Stimulated activated CD8-positive, alpha-beta memory T cell treated with anti-CD3 and anti-CD28 coated beads, Interleukin-4, amount 100 ng/mL, for 1 hour (primary cell): ENCODE measurements at places on chromosomes 7 and 10.

- no peak for DNase-seq
Observed at GRCh38 chr7:158834878-158835784, 5.8 kb upstream of the ESYT2 start.

- no peak for DNase-seq
Observed at GRCh38 chr7:30994206-30995100, 30.7 kb downstream of the GHRHR start.

DNA sequence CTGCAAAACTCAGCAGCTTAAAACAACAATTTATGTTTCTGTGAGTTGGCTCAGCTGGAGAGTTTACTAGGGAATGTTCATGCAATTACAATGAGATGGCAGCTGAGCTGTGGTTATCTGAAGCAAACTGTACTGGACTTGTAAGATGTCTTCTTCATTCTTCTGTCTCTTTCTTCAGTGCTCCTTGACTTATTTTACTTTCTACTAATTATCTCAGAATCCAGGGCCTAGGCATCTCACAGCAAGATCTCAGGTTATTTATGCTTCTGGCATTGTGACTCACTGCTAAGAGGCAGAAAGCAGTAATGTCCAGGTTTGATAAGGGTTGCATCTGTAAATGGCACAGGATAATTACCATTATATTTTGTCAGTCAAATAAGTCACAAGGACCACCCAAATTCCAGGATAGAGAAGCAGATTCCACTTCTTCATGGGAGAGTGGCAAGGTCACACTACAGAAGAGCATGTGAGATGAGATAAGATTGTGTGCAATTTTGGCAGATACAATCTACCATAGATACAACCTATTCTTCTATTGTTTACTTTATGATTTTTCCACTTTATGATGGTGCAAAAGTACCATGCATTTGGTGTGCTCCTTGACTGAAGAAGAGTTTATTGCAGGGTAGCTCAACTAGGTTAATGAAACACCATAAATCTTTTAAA is 16.8 kb downstream of the VIM start:
- no peak for DNase-seq

GRCh38 chr7:50826371-50827172 is 43.9 kb upstream of the GRB10 start:
- no peak for DNase-seq

DNA sequence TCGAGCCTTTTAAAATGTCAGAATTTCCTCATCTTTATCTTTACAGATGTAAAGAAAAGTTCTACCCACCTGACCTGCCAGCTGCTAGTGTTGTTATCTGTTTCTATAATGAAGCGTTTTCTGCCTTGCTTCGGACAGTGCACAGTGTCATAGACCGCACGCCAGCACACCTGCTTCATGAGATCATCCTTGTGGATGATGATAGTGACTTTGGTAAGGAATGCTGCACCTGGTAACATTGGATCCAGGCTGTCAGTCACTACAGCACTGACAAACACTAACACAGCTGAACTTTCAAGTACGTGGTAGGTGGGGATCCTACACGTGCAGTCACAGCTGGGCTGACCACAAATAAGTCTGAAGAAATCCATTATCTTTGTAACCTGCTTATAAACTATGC is 77.6 kb downstream of the GALNT11 start:
- DNase-seq: no peak

- DNase-seq: no peak
Observed at GRCh38 chr10:21807180-21807579, 196.3 kb downstream of the DNAJC1 start.

GRCh38 chr10:69718951-69719350 is 82.8 kb upstream of the COL13A1 start:
- no peak for DNase-seq

- DNase-seq: no peak
Observed at GRCh38 chr7:128962899-128963298, 25.2 kb downstream of the IRF5 start.

DNA sequence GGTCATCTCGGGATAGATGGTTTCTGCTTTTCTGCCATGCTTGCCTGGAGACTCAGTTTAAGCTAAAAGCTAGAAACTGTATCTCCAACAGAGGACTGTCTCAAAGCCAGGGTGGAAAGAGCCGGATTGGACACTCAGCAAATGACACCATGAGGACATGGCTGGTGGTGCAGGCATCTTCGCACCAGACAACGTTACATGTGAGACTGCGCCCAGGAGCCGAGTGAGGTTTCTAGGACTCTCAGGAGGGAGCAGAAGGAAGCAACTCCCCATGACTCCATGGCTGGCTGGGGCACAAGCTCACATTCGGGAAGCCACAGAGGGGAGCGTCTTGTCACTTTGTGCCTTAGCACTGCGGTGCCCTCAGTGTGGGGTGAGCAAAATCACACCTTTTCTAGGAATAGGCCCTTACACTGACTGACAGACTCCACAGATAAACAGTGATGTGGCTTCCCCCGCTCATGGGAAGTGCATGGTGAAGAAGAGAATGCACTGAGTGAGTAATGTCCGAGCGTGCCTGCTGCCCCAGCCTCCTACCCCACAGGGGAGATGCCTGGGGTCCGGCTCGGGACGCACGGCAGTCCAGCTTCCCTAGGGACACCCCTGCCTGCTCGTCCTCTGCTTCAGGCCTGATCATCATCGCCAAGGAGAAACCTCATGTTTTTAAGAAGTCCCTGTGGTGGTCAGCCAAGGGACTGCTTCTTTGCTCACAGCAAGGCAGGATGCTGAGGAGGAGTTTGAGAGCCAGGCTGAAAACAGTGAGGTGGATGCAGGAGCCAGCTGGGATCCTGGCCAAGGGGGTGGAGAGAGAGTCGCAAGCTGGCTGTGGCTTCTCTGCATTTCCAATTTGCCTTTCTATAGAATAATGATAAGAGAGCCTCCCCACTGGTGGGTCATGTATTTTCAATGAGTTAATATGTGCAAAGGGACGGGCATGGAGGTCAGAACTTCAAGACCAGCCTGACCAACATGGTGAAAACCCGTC is 52.2 kb upstream of the FXYD4 start:
- no peak for DNase-seq

DNA sequence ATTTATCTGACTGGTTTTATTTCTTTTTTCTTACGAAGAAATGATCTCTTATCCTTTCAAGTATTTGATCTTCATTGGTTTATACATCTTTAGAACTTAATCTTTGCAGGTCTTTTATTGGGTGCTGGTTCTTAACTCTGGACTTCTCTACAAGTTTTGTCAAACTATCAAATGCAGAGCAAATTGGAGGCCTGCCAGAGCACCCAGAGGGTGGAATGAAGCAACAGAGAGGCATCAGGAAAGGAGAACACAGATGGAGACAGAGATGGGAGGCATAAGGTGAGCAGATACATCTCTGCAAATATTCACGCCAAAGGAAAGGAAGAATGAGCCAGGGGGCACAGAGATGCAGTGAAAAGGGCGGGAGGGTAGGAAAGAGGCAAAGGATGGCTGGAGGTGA is 130.3 kb downstream of the PKD1L1 start:
- DNase-seq: no peak

DNA sequence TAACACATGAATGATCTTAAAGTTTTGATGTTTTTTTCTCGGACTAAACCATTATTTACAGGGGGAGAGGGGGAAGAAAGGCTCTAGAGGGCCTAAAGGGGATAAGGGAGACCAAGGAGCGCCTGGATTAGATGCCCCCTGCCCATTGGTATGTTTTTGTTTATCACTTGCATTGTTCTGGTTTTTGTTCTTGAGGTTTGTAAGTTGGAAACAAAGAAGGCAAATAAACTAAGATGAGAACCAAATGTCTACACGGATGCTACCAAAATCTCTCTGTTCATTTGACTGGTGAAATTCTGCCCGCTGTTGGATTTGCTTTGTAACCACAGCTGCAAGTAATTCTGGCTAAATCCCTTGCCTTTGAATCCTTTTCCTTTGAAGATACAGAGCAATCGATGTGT is 99.8 kb upstream of the MACROH2A2 start:
- no peak for DNase-seq

- DNase-seq: no peak
Observed at GRCh38 chr7:111958896-111959295, 247.3 kb downstream of the DOCK4 start.

- no peak for DNase-seq
Observed at GRCh38 chr7:47293884-47294555, 287.9 kb downstream of the TNS3 start.

GRCh38 chr7:139071680-139072079 is 35.8 kb upstream of the ZC3HAV1L start:
- DNase-seq: no peak

DNA sequence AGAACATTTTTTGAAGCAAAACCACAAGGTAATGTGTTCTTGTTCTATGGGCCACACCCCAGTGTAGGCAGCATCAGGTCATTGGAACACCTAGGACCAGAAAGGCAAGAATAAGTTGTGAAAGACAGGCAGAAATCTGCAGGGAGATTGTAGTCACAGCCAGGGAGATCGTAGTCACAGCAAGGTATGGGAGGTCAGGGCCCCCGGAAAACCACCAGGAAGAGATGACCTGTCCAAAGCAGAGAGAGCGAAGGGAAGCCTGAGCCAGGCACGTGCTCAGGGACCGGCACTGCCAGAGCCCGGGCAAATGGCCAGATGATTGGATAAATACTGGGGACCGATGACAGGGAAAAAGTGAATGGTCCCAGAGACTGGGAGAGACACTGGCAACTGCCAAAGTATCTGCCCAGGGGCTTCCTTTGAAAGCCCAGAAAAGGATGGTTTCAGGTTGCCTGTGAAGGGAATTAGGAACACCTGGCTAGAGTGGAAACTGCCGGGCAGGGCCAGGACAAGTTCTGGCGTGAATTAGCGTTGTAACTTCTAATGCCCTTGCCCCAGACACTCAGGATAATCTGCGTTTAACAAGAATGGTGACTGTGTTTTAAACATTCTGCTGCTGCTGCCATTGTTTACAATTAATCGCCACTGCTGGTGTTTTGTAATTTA is 3.9 kb upstream of the NOBOX start:
- no peak for DNase-seq

GRCh38 chr7:80039251-80039884 is 95.3 kb upstream of the GNAI1 start:
- DNase-seq: no peak

DNA sequence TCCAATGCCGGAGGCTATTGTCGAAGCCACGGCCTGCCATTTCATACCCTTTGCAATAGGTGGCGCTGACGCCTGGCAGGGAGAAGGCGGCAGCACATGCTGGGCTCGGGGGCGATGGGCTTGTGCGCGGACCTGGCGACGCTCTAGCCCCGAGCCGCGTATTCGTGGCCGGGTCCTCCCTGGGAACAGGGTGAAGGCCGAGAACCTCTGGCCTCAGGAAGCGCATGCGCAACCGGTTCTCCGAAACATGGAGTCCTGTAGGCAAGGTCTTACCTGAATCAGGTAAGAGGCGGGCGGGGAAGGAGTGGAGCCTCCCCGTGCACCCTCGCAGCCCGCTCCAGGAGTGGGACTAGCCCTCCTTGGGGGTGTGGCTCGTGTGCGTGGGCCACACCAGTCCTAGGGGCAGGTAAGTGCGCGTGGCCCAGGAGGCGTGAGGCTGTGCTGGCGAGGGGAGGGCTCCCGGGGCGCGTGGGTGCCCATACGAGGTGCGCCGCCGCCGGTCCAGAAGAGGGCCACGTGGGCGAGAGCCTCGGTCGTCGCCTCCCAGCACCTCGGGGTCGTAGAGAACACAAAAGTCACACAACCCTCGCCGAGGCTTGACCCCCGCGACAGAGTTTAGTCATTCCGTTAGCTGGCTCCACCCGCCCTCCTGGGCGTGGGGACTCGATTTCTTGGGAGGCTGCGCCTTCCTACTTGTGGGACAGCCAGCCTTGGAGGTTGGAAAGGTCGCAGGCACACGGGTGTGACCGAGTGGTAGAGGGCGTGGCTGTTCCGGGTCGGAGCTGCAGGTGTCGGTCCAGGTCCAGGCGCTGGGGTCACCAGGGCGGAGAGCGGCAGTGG is 5.6 kb upstream of the MEST start:
- no peak for DNase-seq

- no peak for DNase-seq
Observed at GRCh38 chr7:95619921-95620320, 23.6 kb upstream of the PDK4 start.

- DNase-seq: no peak
Observed at GRCh38 chr10:91389636-91390512, 20.3 kb upstream of the HECTD2 start.

DNA sequence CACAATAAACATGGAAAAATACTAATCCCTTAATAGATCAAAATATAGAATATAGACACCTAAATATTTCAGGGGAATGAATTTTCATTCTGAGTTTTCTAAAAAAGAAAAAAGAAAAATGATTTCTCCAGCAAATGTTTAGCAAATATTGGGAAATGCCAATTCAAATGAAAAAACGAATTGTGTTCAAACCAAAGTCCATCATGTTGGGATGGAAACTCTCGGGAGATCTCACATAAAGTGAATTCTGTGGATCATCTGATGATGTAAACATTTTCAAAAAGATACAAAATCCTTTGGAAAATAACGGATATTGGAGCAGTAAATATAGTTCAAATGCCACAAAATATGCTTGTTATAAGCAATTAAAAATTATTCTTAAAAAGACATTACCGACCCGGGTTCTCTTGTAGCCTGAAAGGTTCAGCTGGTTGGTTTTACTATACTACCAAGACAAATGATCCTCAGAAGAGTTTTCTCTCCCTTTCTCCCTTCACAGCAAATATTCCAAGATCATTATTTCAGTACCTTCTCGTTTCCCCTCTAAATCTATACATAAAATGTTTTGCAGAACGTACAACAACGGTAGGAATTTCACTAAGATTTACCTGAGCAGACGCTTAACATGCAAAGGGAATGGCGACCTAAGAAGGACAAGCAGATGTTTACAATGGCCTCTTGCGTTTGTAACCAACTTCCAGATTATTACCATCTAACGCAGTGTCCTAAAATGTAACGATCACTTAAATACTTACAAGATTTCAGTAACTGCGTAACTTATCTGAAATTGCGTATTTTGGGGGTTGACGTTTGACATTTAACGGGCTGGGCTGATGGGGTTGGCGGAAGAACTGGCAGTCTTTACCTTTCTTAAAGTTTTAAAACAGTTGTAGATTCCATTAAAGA is 2.5 kb downstream of the HOXA13 start:
- no peak for DNase-seq

- DNase-seq: no peak
Observed at GRCh38 chr7:154345093-154345492, 292.9 kb downstream of the DPP6 start.

- DNase-seq: no peak
Observed at GRCh38 chr10:2020836-2021235, 283.5 kb upstream of the ADARB2 start.

GRCh38 chr7:230274-230673 is 37.9 kb downstream of the FAM20C start:
- DNase-seq: no peak

DNA sequence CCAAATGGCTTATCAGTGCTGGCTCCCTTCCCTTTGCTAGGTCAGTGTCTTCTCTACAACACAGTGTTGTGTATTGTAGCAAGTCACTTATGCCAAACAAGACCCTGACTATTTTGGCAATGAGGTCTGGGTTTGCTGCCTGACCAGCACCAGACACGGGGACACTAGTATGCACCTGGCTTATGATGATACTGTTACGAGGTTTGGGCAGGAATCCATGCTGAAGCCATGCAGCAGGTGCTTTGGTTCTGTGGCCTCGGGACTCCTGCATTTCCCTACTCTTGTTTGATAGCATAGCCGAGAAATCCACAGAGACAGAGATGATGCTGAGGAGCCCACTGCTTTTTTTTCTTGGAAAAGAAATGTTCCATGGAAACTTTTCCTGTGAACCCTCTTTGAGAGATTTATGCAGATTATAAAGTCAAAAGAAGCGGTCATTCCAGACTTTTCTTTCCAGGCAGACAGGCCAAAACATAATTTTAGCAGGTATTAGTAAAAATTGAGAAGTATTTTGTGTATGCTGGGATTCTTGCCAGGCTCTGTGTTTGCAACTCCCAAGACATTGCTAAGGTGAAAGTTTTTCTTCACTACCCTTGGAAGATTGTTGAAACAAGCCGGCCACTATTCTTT is 291.1 kb downstream of the BBS9 start:
- DNase-seq: no peak
